ENCODE measurements at places on chromosomes 6 and 20. TPM values are rescaled to one million over a fixed set of nuclear protein-coding genes. Genes with fewer than 3 reads are reported as not detected.

The RBPJL gene
- polyA plus RNA-seq, result not detected

The AVP gene
- polyA plus RNA-seq, result not detected

The ZBTB24 gene
- polyA plus RNA-seq, result 1.9 TPM

The NDUFAF4 gene
- polyA plus RNA-seq, result 5.9 TPM

The SLC4A11 gene
- polyA plus RNA-seq, result 5.7 TPM

The CLPSL1 gene
- not detected for polyA plus RNA-seq

The PLCB1 gene
- 10.2 TPM for polyA plus RNA-seq

DNA sequence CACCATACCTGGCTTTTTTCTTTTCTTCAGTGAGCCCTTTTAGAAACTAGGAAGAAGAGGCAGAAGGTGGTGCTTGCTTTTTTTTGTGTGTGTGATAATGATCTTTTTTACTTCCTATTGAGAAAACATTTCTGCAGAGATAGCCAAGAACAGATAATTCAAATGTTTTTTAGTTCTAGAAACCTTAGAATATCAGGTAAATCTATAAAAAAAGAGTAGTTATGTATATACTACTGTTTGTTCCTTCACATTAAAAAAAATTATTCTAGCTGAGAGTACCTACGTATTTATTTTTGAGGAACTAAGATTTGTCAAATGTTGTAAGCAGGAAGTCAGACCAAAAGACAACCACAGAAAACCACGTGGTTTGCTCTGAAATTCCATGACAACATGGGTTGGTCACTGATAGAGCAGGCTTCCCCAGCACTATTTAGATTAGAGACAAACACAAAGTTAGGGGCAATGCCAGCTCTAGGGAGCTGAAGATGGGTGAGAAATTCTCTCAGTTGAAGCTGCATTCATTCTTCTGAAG is 12.8 kb downstream of the STK4 start:
- no peak for DNase-seq

DNA sequence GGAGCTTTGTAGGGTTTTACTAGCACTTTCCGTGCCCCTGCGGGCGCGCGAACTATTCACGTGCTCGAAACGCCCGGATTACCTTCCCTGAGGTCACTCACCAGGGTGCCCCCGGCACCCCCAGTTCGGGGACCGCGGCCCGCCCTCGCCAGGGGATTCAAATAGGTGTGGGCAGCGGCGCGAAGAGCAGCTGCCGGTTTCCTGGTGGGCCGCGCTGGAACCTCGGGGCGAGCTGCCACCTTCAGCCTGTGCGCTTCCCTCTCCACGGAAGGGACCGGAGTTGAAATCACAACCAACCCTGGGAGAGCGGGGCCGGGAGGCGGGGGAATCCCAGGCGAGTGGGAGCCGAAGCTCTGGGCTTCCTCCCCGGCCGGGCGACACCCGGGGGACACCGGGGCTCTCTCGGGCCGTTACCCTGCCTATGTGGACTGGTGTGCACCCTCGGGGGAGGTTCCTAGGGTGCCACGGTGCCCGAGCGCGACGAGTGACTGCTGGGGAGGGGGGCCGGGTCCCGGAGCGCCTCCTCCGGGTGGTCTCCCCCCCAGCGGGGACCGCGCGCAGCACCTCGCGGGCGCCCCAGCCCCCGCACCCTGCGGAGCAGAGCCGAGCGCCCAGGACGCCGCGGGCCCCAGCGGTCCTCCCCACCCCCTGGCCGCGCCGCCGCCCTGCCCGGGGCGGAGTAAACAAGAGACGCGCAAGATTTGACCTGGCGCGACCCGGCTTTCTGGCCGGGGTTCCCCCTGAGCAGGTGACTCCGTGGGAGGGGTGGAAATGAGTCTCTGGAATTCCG is 2.1 kb upstream of the HIVEP2 start:
- DNase-seq, result peak; percentile 82

DNA sequence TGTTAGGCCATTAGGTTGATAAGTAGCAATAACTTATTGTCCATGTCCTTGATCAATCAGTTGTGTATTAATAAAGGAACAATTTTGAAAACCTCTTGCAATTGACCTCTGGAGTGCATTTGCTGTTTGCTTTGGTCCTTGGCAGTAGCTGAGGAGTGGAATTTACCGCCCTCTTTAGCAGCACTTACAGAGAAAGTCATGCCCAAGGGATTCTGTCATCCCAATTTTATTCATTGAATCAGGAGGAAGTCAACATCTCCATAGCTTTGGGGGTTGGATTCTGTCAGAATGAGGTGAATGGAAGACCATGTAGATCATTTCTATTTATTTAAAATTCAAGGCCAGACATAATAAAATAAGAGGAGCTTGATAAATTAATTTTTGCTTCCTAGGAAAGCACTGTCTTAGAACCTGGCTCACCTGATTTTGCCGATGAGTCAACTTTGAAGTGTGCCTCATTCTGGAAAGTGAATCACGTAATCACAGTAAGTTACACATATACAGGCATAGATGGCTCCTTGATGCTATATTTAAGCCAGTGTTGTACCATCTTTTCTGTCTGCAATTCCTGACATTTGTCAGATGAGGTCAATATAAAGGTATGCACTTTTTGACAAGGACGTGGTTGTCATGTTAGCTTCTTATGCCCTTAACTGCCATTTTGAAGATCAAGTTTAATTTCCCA is 128.7 kb upstream of the MLIP start:
- DNase-seq, result no peak

DNA sequence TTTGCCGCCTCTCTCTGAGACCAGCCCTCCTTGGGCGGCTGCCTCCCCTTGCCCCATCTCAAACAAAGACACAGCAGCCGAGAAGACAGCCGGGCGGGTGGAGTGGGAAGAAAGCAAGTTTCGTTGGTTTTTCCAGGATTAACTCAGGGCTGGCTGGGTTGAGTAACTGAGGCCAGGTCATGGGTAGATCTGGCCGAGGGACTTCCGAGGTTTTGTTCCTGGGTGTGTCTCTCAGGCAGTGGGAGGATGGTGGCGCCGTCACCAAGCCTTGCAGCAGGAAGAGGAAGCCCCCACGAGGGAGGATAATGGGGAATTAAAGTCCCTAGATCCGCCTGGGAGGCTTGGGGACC is 167.2 kb downstream of the TTLL2 start:
- DNase-seq, result no peak

GRCh38 chr6:47414423-47415167 is 63.0 kb upstream of the CD2AP start:
- peak; percentile 75 for DNase-seq

- DNase-seq, result no peak
Observed at GRCh38 chr6:40620574-40621240, 33.5 kb upstream of the LRFN2 start.

DNA sequence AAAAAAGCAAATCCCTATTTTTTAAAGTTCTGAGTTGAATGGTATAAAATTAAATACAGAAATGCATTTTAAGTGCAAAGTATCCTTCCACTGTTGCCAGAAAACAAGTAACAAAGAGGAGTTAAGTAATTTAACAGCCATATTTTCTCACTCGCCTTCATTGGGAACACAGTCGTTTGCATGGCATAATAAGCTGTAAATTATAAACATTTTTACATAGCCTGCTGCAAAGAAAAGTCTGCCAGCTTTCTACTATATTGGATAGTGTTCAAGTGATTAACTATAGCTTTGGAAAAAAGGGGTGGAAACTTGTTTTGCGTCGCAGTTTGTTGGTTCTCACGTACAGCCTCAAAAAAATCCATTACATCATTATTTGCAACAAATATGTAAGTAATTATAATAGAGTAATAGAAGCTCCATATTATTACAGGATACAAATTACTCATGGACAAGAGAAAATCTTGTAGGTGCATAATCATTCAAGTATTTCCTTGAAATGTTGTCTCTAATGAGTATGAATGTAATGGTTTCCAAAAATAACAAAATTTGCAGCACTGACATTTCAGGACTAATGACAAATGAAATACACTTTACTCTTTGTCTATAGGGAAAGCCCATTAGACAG is 139.3 kb downstream of the PDSS2 start:
- peak; percentile 82 for DNase-seq

Measured in endothelial cell of umbilical vein (primary cell).